ENCODE measurements at places on chromosomes 6 and 20. TPM values are rescaled to one million over a fixed set of nuclear protein-coding genes. Genes with fewer than 3 reads are reported as not detected.

The NFKBIE gene
- 12.5 TPM for polyA plus RNA-seq

The APCDD1L gene
- 1.4 TPM for polyA plus RNA-seq

The LCA5 gene
- polyA plus RNA-seq, result 6.6 TPM

The GJA10 gene
- polyA plus RNA-seq, result not detected

The TMEM200A gene
- polyA plus RNA-seq, result not detected

The REM1 gene
- not detected for polyA plus RNA-seq

The KCNK15 gene
- polyA plus RNA-seq, result not detected

The EDEM2 gene
- 66.2 TPM for polyA plus RNA-seq

The LY6G6C gene
- not detected for polyA plus RNA-seq

The CCDC170 gene
- polyA plus RNA-seq, result not detected

The SLA2 gene
- not detected for polyA plus RNA-seq

The FAM217A gene
- polyA plus RNA-seq, result not detected

The BACH2 gene
- 4.6 TPM for polyA plus RNA-seq
